Uterus (tissue), 4 donors: ENCODE measurements at places on chromosomes 3 and 15. TPM values are rescaled to one million over a fixed set of nuclear protein-coding genes. Genes with fewer than 3 reads are reported as not detected.

Gene FLNB
- 167 TPM for total RNA-seq

Gene GOLGA8N
- total RNA-seq = 22.0 TPM

Gene DUOX2
- not detected for total RNA-seq

GRCh38 chr3:192422997-192423342 is 304.4 kb downstream of the FGF12 start:
- no peaks in the 10 kb centered on the region for H3K4me1 ChIP-seq
- no peak overlapping the region for H3K27ac ChIP-seq
- no peak for DNase-seq
- H3K36me3 ChIP-seq = no peaks in the 10 kb centered on the region
- H3K27me3 ChIP-seq = no peaks in the 10 kb centered on the region
- no peak overlapping the region for H3K4me3 ChIP-seq

DNA sequence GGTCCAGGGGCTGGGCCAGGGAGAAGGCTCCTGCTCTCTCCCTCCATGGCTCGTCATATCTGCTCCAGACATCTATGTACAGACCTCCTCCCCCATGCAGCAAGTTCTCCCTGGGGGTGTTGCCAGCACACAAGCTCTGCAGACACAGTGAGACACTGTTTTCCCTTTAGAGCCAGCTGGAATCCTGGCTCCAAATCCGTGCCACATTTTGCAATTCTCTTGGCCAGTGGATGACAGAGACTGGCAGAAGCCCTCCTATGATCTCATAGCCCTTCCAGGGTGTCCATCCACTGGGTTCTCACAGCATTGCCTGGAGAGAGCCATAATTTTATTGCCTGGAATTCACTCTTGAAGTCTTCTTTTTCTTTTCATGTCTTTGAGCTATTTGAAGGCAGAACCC is 203.9 kb downstream of the TLE3 start:
- no peak overlapping the region for H3K27ac ChIP-seq
- peak; percentile 43 for DNase-seq
- H3K27me3 ChIP-seq = no peaks in the 10 kb centered on the region

DNA sequence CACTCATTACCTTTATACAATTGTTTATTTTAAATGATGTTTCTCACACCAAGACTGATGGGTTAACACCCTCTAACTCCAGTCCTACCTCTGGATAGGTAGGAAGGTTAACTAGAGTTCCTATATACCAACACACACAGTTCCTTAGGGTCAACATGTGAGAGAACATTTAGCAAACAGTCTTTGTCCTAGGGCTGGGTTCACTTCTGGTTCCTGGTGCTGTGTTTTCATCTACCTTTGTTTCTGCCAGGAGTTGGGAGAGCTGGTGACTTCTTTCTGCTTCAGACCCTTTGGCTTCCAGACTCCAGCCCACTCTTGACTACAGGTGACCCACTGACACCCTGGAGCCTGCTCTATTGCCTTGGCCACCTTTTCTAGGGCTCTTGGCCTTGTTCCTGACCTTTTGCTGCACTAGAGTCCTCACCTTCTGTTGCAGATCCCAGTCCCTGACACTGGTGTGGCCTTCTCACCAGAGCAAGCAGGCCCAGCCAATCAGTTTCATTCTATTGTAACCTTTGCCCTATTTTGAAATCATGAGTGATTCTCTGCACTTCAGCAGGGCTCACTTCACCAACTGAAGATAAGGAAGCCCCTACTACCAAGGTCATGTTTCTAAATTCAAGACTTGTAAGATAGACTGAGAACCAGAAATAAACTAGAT is 50.0 kb upstream of the SECISBP2L start:
- no peaks in the 10 kb centered on the region for H3K27me3 ChIP-seq
- no peak overlapping the region for H3K4me3 ChIP-seq
- H3K27ac ChIP-seq = no peak overlapping the region
- no peaks in the 10 kb centered on the region for H3K36me3 ChIP-seq
- no peaks in the 10 kb centered on the region for H3K4me1 ChIP-seq

DNA sequence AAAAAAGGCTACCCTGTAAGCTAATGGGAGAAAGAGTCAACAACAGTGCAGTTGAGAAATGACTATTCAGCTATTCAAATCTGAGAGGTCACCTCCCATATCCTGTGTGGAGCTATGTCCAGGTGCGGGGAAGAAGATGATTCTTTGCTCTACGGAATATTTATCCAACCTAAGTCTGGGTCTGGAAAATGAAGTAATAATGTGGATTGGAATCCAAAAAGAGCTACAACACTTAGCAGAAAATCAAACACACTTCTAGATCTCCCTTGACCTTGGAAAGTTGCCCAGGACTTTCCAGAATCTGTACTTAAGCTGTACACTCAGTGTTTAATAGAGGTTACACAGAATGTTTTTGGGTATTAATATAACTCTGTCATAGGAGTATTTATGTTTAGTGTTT is 251.9 kb downstream of the NAALADL2 start:
- no peak for DNase-seq
- no peaks in the 10 kb centered on the region for H3K36me3 ChIP-seq
- no peaks in the 10 kb centered on the region for H3K4me1 ChIP-seq
- H3K27me3 ChIP-seq = no peaks in the 10 kb centered on the region
- no peak overlapping the region for H3K27ac ChIP-seq
- no peak overlapping the region for H3K4me3 ChIP-seq

- no peaks in the 10 kb centered on the region for H3K36me3 ChIP-seq
- H3K4me3 ChIP-seq = no peak overlapping the region
- no peak for DNase-seq
- H3K27me3 ChIP-seq = no peaks in the 10 kb centered on the region
These were observed 184.6 kb downstream of the ATP10A start for GRCh38 chr15:25678500-25678855.

GRCh38 chr3:129534428-129535027 is 6.1 kb downstream of the RHO start:
- H3K36me3 ChIP-seq = no peaks in the 10 kb centered on the region
- no peak overlapping the region for H3K27ac ChIP-seq
- no peaks in the 10 kb centered on the region for H3K4me1 ChIP-seq
- no peak for DNase-seq
- no peak overlapping the region for H3K4me3 ChIP-seq
- H3K27me3 ChIP-seq = no peaks in the 10 kb centered on the region

DNA sequence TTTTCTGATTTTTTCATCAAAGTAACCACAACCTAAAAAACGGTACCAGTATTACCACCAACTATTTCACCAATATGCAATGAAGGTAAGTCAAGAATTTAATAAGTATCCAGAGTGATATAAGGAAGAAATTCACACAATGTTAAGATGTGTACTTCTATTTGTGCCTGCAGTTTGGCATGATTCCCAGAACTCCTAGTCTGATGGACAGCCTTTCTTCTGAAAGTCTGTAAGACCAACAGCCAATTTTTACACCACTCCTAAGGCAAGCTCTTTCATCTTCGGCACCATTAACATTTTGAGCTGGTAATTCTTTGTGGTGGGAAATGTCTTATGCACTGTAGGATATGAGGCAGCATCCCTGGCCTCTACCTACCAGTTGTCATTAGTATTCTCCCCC is 108.3 kb downstream of the VPS13C start:
- H3K27me3 ChIP-seq = no peaks in the 10 kb centered on the region
- no peak overlapping the region for H3K27ac ChIP-seq
- no peak for DNase-seq

DNA sequence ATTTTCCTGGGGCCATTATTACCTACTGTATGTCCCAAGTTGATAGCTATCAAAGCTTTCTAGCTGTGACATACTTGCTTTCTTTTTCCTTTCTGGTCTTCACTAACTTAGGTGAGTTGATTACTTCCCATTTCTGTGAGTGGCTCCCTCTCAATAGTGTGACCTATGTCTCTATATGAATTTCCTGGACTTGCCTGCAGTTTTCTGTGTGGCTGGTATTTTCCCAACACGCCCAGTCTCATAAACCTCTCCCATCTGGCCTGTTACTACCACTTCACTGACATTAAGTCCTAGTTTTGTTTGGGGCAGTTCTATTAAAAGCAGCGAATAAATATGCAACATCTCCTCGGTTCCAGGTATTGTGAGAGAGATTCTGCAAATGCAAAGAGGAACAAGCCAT is 671.2 kb downstream of the SI start:
- no peaks in the 10 kb centered on the region for H3K27me3 ChIP-seq
- DNase-seq = no peak
- H3K36me3 ChIP-seq = no peaks in the 10 kb centered on the region
- H3K27ac ChIP-seq = no peak overlapping the region

- H3K4me1 ChIP-seq = no peaks in the 10 kb centered on the region
- DNase-seq = peak; percentile 22
- peak within 1 kb of the TSS; percentile 47 for H3K4me3 ChIP-seq
These were observed at the start of gene RAB6B for GRCh38 chr3:133895208-133896001. Gene RAB6B, minus strand, starts transcription at chr3:133895882. Its CDS starts 416 bp downstream, at chr3:133895466.

GRCh38 chr3:40079847-40080240 is 229.7 kb upstream of the EIF1B start:
- no peak for DNase-seq
- no peaks in the 10 kb centered on the region for H3K4me1 ChIP-seq
- no peak overlapping the region for H3K27ac ChIP-seq
- H3K4me3 ChIP-seq = no peak overlapping the region
- no peaks in the 10 kb centered on the region for H3K36me3 ChIP-seq

DNA sequence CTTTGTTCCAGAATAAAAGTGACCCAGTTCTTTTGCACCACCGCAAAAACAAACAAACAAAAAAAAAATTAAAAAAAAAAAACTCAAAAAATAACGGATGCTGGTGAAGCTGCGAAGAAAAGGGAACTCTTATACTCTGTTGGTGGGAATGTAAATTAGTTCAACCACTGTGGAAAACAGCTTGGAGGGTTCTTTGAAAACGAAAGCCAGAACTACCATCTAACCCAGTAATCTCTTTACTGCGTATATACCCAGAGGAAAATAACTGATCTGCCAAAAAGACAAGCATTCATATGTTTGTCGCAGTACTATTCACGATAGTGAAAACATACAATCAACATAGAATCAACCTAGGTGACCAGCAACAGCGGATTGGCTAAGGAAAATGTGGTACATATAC is 298.9 kb upstream of the CBLB start:
- no peak overlapping the region for H3K27ac ChIP-seq
- H3K4me1 ChIP-seq = no peaks in the 10 kb centered on the region
- H3K4me3 ChIP-seq = no peak overlapping the region
- no peaks in the 10 kb centered on the region for H3K36me3 ChIP-seq
- H3K27me3 ChIP-seq = no peaks in the 10 kb centered on the region

GRCh38 chr15:55774113-55774970 is 31.4 kb upstream of the PRTG start:
- H3K36me3 ChIP-seq = no peaks in the 10 kb centered on the region
- H3K4me3 ChIP-seq = no peak overlapping the region
- no peak for DNase-seq
- no peak overlapping the region for H3K27ac ChIP-seq

DNA sequence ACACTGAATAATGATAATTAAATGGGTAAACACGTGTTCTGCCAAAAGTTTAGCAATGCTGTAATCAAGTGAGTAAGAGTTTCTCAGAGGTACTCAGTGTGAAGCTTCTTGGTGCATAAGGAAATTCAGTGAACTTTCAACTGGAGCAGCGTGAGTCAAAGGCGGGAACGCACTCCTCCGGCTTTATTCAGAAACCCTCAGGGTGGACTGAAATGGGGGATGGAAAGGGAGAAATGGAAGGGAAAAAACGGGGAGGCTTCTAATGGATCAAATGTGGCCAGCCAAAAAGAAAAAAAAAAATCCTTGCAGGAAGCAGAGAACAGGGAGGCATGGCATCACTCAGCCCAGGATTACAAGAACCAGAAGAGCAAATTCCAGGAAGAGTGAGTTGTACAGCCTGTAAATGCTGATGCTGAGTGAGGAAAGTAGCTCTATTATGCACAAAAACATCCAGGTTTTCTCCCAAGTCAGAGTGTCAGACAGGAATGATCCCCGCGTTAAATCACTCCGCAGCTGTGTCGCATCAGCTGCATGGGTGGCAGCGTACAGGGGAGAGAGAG is 85.3 kb downstream of the ASB7 start:
- no peaks in the 10 kb centered on the region for H3K27me3 ChIP-seq
- H3K4me1 ChIP-seq = peaks cover 20% of the 10 kb centered on the region
- H3K4me3 ChIP-seq = no peak overlapping the region

GRCh38 chr3:160006282-160007163 is 17.9 kb downstream of the IL12A start:
- no peaks in the 10 kb centered on the region for H3K4me1 ChIP-seq
- no peak overlapping the region for H3K27ac ChIP-seq
- DNase-seq = peak; percentile 37
- no peak overlapping the region for H3K4me3 ChIP-seq
- no peaks in the 10 kb centered on the region for H3K27me3 ChIP-seq
- H3K36me3 ChIP-seq = no peaks in the 10 kb centered on the region

DNA sequence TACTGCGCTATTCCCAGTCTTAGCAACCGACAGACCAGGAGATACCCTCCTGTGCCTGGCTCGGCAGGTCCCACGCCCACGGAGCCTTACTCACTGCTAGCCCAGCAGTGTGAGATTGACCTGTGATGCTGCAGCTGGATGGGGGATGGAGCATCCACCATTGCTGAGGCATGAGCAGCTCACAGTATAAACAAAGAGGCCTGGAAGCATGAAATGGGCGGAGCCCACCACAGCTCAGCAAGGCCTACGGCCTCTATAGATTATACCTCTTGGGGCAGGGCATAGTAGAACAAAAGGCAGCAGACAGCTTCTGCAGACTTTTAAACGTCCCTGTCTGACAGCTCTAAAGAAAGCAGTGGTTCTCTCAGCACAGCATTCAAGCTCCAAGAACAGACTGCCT is 160.3 kb downstream of the ANXA2 start:
- no peak overlapping the region for H3K4me3 ChIP-seq
- no peaks in the 10 kb centered on the region for H3K36me3 ChIP-seq
- no peak overlapping the region for H3K27ac ChIP-seq
- H3K4me1 ChIP-seq = no peaks in the 10 kb centered on the region
- H3K27me3 ChIP-seq = no peaks in the 10 kb centered on the region

- no peaks in the 10 kb centered on the region for H3K36me3 ChIP-seq
- H3K4me3 ChIP-seq = no peak overlapping the region
- no peak overlapping the region for H3K27ac ChIP-seq
- no peaks in the 10 kb centered on the region for H3K27me3 ChIP-seq
These were observed 370.0 kb upstream of the FRG2C start for GRCh38 chr3:75294124-75294523.

GRCh38 chr3:174483254-174483653 is 375.9 kb upstream of the NAALADL2 start:
- no peaks in the 10 kb centered on the region for H3K4me1 ChIP-seq
- no peaks in the 10 kb centered on the region for H3K27me3 ChIP-seq

GRCh38 chr3:14647976-14648955 is 3.3 kb upstream of the CCDC174 start:
- H3K27ac ChIP-seq = no peak overlapping the region
- no peaks in the 10 kb centered on the region for H3K36me3 ChIP-seq
- H3K4me1 ChIP-seq = peaks cover 7% of the 10 kb centered on the region
- H3K27me3 ChIP-seq = no peaks in the 10 kb centered on the region
- no peak for DNase-seq
- no peak overlapping the region for H3K4me3 ChIP-seq

GRCh38 chr15:63066272-63066671 is 23.7 kb downstream of the TPM1 start:
- no peaks in the 10 kb centered on the region for H3K36me3 ChIP-seq

GRCh38 chr3:195916291-195916690 is 7.9 kb upstream of the TNK2 start:
- no peak for DNase-seq
- no peaks in the 10 kb centered on the region for H3K4me1 ChIP-seq
- no peak overlapping the region for H3K27ac ChIP-seq
- no peaks in the 10 kb centered on the region for H3K27me3 ChIP-seq
